CD4-positive, alpha-beta T cell treated with Interleukin-10 for 1 hour (primary cell): ENCODE measurements at places on chromosomes 5 and 9.

DNA sequence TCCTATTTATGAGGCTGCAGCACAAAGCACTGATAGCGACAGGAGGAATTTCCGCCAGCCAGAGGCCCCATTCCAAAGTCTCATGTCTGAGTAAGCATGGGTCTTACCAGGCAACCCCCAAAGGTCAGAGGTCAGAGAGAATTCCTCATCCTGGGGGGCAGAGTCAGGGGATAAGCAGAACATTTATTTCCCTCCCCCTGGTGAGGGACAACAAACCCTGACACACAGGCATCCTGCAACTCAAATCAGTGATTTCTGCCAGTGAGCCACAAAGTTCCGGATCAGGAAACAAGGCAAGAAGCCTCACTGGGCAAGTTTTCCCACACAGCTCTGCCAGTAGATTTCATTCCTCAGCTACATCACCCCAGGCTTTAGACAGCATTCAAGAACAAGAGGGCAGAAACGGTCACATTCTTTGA, 37.0 kb downstream of the ADAMTS12 start:
- no peak for DNase-seq

DNA sequence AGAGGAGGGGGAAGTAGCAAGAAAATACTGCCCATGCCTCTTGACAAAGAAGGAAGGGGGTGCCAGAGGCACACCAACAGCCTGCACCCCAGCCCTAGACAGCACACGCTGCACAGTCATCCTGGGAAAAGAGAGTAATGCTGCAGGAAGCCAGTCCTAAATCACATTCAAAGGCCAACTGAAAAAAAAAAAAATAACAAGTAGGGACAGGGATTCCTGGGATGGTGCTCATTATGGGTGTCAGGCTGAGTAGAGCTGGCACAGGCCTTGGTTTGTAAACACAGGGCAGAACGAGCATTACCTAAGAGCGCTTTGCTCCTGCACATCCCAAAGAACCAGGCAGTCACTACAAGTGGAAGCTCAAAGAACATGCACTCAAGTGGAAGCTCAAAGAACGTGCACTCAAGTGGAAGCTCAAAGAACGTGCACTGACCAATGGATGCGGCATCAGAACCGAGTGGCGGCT, 7.8 kb downstream of the RAPGEF1 start:
- no peak for DNase-seq

DNA sequence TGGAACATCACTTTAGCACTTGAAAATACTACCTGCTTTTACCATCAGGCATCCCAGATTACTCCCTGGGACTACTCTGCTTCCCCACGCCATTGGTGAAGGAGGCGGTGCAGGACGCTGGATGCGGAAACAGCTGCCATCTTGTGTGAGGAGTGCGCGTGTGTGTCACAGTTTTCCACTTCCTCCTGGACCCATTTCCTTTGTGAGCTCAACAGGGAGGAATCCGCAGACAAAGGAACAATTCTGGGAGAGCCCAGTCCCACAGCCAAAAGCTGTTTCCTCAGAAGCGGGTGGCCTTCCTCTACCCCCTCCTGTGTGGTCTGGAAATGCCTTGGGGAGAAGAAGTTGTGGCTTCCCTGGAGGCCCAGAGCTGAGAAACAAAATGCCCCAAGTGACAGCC, 16.8 kb downstream of the AFAP1L1 start:
- DNase-seq: no peak

DNA sequence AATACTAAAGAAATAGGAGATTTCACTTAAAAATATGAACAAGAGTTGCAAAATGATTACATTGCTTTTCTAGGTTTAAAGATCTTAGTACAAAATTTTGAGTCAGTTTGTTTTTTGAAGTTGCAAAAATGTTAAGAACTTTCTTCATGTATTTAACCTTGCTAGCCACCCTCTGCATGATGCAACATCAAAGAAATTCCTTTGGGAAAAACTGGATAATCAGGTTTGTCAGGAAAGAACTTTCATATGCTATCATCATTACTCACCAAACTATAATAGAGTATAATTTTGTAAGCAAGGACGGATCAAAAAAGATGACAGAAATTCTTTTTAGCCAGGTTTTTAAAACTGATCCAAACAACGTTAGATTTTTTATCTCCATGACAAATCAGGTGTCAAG, 116.9 kb upstream of the MRPS30 start:
- DNase-seq: no peak

- DNase-seq: no peak
These were observed at the start of gene PDE6A for GRCh38 chr5:149944666-149945065. PDE6A (minus strand) TSS chr5:149944793; CDS start chr5:149944673, 120 bp downstream.

DNA sequence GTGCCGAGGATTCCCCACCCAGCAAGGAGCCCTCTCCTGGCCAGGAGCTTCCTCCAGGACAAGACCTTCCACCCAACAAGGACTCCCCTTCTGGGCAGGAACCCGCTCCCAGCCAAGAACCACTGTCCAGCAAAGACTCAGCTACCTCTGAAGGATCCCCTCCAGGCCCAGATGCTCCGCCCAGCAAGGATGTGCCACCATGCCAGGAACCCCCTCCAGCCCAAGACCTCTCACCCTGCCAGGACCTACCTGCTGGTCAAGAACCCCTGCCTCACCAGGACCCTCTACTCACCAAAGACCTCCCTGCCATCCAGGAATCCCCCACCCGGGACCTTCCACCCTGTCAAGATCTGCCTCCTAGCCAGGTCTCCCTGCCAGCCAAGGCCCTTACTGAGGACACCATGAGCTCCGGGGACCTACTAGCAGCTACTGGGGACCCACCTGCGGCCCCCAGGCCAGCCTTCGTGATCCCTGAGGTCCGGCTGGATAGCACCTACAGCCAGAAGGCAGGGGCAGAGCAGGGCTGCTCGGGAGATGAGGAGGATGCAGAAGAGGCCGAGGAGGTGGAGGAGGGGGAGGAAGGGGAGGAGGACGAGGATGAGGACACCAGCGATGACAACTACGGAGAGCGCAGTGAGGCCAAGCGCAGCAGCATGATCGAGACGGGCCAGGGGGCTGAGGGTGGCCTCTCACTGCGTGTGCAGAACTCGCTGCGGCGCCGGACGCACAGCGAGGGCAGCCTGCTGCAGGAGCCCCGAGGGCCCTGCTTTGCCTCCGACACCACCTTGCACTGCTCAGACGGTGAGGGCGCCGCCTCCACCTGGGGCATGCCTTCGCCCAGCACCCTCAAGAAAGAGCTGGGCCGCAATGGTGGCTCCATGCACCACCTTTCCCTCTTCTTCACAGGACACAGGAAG, 120.2 kb downstream of the RGS3 start:
- DNase-seq: no peak

GRCh38 chr9:105007143-105007542, 79.2 kb upstream of the ABCA1 start:
- DNase-seq: peak; percentile 12

DNA sequence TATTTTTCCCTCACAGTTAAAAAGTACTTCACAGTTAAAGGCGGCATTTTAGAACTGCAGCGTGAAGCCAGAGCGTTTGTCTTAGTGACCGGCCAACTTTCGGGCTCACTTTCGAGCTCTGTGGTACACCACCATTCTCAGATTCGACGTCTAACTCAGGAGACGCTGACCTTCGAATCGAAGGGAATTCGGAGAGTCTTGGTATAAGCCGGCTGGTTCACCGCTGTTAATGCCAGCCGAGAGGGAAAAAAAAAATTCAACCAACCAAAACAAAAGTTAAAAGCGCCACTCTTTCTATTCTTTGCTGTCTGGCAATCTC, 544 bp upstream of the SNX24 start:
- DNase-seq: no peak

DNA sequence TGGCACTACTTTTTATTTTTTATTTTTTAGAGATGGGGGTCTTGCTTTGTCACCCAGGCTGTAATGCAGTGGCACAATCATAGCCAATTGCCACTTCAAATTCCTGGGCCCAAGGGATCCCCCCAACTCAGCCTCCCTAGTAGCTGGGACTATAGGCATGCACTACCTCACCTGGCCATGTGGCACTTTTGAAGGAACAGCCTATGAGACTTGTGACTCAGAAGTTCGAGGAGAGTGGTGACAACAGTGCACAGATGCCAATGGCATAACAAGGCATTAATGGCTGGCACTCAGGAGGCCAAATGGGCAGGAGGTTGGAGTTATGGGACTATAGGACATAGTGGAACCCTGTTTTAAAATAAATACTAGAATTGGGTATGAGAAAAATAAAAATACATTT, 33.7 kb downstream of the ANKRD31 start:
- no peak for DNase-seq

GRCh38 chr5:54526604-54527288, 9.2 kb downstream of the SNX18 start:
- no peak for DNase-seq

DNA sequence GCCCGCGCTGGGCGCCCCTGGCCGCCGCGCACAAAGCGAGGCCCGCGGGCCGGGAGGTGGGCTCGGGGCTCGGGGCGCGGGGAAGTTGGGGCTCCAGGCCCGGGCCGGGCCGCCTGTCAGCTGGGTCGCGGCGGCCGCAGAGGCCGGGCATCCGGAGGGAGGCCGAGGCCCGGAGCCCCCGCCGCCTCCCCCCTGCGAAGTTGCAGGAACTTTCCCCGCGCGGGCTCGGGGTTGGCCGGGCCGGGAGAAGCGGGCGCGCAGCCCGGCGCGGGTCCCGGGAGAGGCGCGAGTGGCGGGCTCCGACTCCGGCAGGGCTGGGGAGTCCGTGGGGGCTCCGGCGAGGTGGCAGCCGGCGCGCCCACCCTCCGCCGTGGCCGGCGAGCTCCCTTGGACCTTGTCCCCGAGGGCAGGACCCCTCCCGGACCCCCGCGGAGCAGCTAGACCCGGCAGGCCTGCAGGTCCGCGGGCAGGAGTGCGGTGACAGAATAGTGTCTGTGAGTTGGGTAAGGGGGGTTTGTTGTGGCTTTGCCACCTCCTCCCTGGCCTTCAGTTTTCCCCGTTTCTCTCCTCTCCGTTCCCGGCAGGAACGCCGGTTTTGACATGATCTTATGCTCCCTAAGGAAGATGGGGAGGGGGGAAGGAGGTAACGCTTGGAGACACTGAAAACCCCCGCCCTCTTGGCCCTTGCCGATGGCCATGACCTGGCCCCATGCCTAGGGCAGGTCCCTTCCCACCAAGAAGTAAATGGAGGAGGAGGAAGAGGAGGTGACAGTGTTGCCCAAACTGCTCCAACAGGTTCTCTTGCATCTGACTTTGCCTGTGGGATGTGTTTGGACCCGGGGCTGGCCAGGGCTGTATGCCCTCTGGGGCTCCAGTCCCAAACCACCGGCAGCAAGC, 942 bp downstream of the PHF2 start:
- peak; percentile 9 for DNase-seq

GRCh38 chr5:67971223-67971830, 244.2 kb upstream of the PIK3R1 start:
- DNase-seq: no peak

DNA sequence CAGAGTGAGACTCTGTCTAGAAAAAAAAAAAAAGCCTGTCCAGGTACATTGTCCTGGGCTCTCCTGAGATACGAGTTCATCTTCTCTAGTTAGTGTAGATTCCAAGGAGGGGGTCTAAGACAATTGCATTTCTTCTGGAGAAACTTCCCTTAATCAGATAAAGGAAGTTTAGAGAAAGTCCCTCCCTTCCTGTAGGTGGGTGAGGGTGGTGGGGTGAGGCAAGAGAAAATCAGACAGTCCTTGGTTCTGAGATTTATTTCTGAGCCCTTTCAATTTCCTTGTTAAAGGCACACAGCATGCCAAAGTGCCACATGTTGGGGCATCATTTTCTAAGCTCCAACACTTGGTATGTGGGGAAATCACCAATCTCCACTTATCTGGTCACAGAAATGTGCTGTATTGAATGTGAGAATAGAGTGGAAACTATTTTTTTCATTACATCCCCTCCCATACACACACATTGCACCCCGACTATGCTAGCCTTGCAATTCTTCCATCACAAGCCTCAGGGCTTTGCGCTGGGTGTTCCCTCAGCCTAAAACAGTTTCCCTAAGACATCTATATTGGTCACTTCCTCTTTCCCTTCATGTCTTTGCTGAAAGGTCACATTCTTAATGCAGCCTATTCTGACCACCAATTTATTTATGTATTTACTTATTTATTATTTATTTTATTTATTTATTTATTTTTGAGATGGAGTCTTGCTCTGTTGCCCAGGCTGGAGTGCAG, 5.1 kb upstream of the TUT7 start:
- DNase-seq: no peak

DNA sequence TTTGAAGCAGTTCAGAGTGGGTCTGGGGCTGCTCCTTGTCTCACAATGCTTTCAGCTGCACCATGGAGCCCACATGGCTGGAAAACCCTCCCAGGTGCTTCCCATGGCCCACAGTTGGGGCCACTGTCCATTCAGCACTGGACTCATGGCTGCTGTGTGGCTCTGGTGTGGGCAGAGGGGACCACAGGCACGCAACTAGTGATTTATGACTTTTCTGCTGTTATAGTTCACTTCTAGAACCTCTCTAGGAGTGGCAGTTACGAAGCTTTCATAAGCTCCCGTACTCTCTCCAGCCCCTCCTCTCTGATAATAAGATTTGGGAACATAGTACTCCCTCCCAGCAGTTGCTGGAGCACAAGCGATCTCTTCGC, 29.0 kb downstream of the GLRA1 start:
- no peak for DNase-seq

- no peak for DNase-seq
These were observed 136.6 kb downstream of the SEMA6A start for GRCh38 chr5:116437922-116438578.

DNA sequence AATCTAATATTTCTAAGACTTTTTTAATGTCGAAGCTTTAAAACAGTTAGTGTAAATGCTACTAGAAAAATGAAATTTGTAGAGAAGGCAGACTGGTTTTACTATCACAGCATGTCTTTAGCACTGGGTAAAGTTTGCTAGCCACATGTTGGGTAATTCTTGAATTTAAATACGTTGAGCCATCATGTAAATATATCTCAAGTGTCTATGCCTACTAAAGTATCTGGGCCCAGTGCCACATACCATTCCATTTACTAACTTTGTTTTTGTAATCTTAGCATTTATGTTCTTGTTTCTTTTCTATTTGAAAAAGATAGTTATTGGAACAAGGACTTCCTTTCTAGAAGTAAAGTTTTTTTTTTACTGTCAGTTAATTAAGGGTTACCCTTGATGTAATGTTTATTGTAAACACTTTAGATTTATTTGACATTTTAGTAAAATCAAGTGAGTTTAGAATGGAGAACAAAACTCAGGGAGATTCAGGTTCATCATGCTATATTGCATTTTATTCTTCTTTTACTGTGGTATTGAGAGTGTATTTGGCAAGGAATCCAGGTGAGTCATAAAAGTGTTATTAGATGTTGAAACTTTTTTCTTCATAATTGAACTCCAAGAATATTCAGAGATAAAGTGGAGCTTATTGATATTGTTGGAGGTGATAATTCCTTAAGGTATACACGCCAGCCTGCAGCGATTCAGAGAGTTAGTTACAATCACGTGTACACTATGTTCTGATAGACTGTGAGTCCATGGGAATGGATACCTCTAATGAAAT, 182.4 kb downstream of the CCDC171 start:
- DNase-seq: no peak

GRCh38 chr5:167710444-167711073, 580.9 kb upstream of the WWC1 start:
- DNase-seq: no peak
